ENCODE measurements at places on chromosomes 11 and 22. TPM values are rescaled to one million over a fixed set of nuclear protein-coding genes. Genes with fewer than 3 reads are reported as not detected.

GRCh38 chr22:29609139-29609538, 5.7 kb downstream of the NF2 start:
- H3K4me3 ChIP-seq, result no peak overlapping the region
- H3K36me3 ChIP-seq, result no peaks in the 10 kb centered on the region
- no peak overlapping the region for H3K27ac ChIP-seq
- H3K4me1 ChIP-seq, result peaks cover 14% of the 10 kb centered on the region
- DNase-seq, result no peak

DNA sequence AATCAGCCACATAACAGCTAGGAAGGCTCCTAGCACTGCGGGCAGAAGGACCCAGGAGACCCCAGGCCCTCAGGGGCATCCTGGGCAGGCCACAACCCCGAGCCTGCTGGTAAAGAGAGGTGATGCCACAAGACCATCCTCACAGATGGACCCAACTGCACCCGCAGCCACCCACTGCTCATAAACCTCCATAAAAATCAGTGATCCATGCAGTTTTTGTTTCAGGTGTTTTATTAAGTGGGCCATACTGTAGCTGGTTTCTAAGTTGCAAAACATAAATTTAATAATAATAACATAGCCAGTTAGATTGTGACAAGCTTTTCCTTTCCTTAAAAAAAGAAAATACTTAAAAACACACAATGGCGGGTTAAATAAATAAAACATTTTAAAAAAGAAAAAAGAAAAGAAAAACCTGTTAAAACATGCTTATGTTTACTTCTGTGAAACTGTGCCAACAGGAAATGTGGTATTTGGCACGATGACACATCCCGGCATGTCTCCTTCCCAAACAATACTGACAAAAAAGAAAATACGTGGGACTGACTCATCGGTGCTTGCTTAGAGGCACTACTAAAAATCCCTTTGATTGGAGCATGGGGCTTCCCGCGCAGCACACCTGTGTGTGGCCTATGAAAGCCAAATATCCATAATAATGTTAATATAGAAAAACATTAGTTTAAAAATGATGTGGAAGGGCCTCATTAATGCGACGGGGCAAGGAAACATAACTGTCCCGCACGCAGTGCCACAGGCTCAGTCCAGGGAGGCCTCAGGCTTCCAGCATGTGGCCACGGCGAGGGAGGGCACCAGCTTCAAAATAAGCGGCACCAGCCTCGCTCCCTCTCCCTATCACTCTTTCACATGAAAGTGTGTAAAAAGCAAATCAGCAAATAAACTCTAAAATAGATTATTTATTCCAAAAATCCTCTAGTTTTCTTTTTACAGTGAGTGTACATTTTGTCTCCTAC, 47.5 kb upstream of the SCUBE2 start:
- peak overlapping the region; percentile 68 for H3K27ac ChIP-seq
- DNase-seq, result no peak
- no peak overlapping the region for H3K4me3 ChIP-seq
- H3K27me3 ChIP-seq, result no peaks in the 10 kb centered on the region
- H3K36me3 ChIP-seq, result peaks cover 7% of the 10 kb centered on the region

DNA sequence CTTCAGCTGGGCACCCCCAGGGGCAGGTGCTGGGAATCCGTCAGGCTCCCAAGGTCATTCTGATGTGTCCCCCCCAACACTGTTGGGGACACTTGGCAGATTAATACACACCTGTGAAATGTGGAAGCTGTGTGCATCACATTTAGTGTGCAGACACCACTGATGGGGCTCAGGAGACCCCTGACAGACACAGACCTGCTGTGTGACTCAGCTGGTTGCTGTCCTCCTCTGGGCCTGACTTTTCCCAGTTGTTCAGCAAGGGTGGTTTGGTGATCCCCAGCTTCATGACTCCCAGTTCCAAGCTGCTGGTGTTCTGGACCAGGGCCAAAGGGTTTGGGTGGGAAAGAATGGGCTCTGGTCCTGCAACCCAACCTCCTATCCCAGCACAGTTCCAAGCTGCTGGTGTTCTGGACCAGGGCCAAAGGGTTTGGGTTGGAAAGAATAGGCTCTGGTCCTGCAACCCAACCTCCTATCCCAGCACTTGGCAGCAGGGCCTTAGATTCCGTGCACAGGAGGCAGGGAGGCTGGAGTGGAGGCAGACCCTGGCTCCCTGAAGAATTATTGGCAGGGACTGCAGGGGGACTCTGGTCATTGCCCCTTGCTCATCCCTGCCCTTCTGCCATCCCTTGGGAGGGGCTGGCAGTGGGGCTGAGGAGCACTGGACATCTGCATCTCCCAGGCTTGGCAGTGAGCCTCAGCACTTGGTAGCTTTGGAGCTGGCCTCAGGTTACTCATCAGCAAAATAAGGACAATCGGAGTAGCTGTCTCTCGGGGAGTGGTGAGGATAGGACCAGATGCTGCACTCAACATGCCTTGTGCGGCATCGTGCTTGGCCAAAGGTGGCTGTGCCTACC, 8.4 kb upstream of the OMP start:
- no peaks in the 10 kb centered on the region for H3K27me3 ChIP-seq

ASCL2 gene
- 0.44 TPM for total RNA-seq

GRCh38 chr11:96167787-96168186, 175.2 kb downstream of the MAML2 start:
- H3K4me1 ChIP-seq, result no peaks in the 10 kb centered on the region
- H3K36me3 ChIP-seq, result no peaks in the 10 kb centered on the region
- no peaks in the 10 kb centered on the region for H3K27me3 ChIP-seq
- DNase-seq, result no peak
- H3K27ac ChIP-seq, result no peak overlapping the region

GGTLC3 gene
- not detected for total RNA-seq

DNA sequence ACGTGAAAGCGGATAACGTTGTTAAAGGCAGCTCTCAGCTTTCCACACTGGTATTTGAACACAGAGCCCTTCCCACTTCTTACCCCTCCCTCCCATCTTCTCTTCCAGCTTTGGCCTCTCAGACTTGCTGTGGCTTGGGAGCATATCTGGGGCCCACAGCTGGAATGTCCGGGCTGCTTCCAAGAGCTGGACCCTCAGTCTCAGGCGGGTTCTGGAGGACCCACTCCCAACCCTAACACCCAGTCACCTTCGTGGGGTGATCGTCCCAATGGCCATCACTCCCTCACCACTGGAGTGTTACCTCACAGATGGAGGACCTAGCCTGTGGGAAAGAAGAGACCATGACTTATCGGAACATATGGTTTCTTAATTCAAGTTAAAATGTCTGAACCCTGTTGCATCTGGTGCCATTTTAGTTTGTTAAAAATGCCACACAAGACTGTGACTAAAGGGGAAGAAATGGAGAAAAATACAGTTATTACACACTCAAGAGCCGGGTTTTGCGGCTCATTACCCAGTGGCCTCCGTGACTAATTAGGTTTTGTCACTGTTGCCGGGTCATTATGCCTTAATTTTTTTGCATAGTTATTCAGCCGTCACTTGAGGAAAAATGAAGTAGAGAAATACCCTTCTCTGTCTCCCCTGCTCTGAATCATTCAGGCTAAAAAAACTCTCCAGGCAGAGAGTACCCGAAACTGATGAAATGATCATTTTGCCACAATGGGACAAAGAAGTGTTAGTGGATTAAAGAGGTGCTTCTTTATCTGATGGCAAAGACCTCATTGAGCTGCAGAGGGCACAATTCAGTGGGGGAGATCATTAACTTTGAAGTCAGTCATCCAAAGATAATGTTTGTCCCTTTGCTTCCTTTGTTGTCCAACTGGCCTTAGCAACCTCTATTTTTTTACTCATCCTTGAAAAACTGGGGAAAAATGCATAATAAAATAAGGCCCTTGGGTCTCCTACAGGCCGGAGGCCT, 87.2 kb upstream of the HTATIP2 start:
- H3K4me3 ChIP-seq, result no peak overlapping the region
- H3K27ac ChIP-seq, result no peak overlapping the region
- DNase-seq, result no peak
- H3K27me3 ChIP-seq, result no peaks in the 10 kb centered on the region

DNA sequence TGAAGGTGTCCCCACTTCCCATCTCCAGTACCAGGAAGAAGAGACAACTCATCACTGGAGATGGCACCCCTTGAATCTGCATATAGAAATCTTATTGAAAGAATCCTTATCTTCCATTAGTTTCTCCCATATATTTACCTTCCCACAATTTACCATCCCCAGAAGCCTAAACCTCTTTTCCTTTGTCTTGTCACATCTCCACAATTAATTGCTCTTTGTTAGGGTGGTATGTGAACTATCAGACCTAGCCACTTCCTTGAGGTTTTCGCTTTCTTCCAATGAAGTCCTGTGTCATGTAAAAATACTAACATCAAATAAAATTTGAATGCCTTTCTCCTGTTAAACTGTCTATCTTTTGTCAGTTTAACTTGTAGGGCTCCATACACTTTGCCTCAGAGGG, 37.9 kb downstream of the FAM227A start:
- H3K36me3 ChIP-seq, result no peaks in the 10 kb centered on the region
- H3K27me3 ChIP-seq, result no peaks in the 10 kb centered on the region
- no peak overlapping the region for H3K27ac ChIP-seq
- no peak overlapping the region for H3K4me3 ChIP-seq

DNA sequence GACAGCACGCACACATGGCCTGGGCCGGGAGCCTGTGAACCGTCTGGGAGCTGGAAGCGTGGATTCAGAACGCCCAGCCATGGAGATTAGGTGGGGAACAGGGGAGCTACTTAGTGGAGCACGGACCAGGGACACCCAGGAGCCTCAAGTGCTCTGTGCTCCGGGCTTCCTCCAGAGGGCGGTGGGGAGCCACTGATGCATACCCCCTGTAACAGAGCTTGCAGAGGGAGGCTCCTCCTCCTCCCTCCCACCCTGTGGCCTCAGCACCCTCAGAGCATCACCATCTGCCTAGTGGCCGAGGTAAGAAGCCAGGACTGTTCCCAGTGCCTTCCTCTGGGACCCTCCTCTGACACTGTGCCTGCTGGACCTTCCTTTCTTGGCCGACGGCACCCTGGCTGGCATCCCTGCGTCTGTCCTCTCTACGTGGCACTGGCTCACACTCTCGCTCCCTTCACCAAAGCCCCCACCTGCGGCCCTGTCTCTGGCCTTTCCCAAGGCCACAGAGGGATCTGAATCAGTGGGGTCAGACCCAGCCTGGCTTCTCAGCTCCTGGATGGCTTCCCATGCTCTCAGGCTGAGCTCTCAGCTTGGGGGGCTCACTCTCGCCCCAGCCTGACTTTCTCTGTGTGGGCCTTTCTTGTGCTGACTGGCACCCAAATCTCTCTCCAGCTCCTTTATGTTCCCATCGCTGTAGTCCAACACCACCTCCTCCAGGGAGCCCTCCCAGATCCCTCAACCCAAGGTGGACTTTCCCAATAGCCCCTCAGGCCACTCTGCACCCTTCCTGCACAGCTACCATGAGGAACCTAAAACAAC, 780.9 kb downstream of the BRD1 start:
- no peaks in the 10 kb centered on the region for H3K36me3 ChIP-seq
- no peak overlapping the region for H3K27ac ChIP-seq
- H3K4me3 ChIP-seq, result no peak overlapping the region
- H3K4me1 ChIP-seq, result no peaks in the 10 kb centered on the region
- no peaks in the 10 kb centered on the region for H3K27me3 ChIP-seq

- no peaks in the 10 kb centered on the region for H3K27me3 ChIP-seq
- DNase-seq, result no peak
- peak overlapping the region; percentile 79 for H3K27ac ChIP-seq
- H3K36me3 ChIP-seq, result peaks cover 15% of the 10 kb centered on the region
- H3K4me1 ChIP-seq, result peaks cover 9% of the 10 kb centered on the region
These were observed 983 bp downstream of the NARS2 start for GRCh38 chr11:78573681-78574080.

DNA sequence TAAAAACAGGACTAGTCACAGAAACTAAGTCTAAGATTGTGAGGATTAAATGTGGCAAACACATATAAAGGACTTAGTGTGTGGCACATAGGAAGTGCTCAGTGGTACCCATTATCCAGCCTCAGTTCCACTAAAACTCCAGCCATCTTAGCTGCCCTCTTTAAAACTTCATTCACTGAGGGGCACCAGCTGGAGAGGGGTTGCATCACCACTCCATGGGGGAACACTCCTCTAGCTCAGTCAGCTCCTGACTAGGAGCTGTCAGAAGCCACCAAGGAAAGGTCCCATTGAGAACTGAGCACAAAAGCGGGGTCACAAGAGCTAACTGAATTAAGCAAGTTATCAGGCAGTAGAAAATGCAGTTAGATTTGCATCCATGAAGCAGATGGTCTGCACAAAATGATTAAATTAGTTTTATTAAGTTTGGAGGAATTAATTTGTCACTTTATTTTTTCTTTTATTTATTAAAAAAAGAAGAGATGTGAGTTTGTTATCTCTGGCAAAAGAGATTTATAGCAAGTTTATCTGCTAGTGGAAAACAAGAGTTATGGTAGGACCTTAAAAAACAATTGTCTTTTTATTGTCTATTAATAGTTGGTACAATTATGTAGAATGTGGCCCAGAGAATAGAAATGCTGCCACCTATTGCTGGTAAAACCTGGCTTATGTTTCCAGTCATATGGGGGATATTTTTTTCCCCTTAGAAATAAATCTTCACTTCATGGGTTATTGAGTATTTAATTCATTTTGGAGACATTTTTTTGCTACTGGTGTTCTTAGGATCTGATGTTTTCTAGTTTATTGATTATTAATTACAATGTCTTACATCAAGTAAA, 95.7 kb downstream of the NAV2 start:
- no peaks in the 10 kb centered on the region for H3K36me3 ChIP-seq
- no peak overlapping the region for H3K27ac ChIP-seq
- no peak overlapping the region for H3K4me3 ChIP-seq

GLB1L2 gene
- 0.68 TPM for total RNA-seq

- H3K27ac ChIP-seq, result no peak overlapping the region
- no peaks in the 10 kb centered on the region for H3K27me3 ChIP-seq
- no peaks in the 10 kb centered on the region for H3K36me3 ChIP-seq
- H3K4me1 ChIP-seq, result no peaks in the 10 kb centered on the region
- no peak for DNase-seq
These were observed 75.0 kb downstream of the BRD1 start for GRCh38 chr22:49752598-49753091.

- H3K27me3 ChIP-seq, result no peaks in the 10 kb centered on the region
- H3K4me3 ChIP-seq, result no peak overlapping the region
- H3K27ac ChIP-seq, result no peak overlapping the region
- H3K36me3 ChIP-seq, result no peaks in the 10 kb centered on the region
These were observed 28.2 kb upstream of the TMPRSS4 start for GRCh38 chr11:118048472-118049370.

DNA sequence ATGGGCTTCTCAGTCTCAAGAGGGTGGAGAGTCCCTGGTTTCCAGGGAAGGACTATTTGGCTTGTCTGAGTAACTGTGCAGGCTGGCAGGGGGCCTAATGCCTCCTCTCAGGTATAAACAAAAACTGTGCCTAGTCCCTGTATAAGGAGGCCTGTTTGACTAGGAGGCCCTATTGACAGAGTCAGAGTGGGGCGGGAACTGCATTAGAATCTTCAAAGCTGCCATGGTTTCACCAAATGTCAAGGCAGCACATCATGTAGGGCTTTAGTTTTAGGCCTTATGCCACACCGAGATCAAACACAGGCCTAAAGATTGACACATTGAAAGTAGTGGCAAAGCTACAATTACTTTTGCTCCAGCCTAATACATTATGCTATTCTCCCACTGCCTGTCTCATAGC, 611.5 kb upstream of the B3GAT1 start:
- no peaks in the 10 kb centered on the region for H3K27me3 ChIP-seq
- H3K27ac ChIP-seq, result no peak overlapping the region
- no peaks in the 10 kb centered on the region for H3K36me3 ChIP-seq
- DNase-seq, result no peak
- no peak overlapping the region for H3K4me3 ChIP-seq

OR10G4 gene
- not detected for total RNA-seq

- peaks cover 6% of the 10 kb centered on the region for H3K36me3 ChIP-seq
- H3K4me1 ChIP-seq, result no peaks in the 10 kb centered on the region
- H3K27ac ChIP-seq, result no peak overlapping the region
- H3K27me3 ChIP-seq, result no peaks in the 10 kb centered on the region
- no peak overlapping the region for H3K4me3 ChIP-seq
- no peak for DNase-seq
These were observed 19.6 kb downstream of the BRD1 start for GRCh38 chr22:49807780-49808708.

OR10AG1 gene
- not detected for total RNA-seq

ACRV1 gene
- not detected for total RNA-seq
